Right ventricle myocardium inferior (tissue), 1 donor: ENCODE measurements at places on chromosomes 2 and 18. TPM values are rescaled to one million over a fixed set of nuclear protein-coding genes. Genes with fewer than 3 reads are reported as not detected.

Gene ASPRV1
- total RNA-seq, result 0.81 TPM

Gene GPD2
- total RNA-seq, result 18.7 TPM

Gene MC5R
- total RNA-seq, result not detected

Gene IL18RAP
- 0.30 TPM for total RNA-seq

Gene WDR75
- 16.5 TPM for total RNA-seq

Gene POTEJ
- total RNA-seq, result not detected

Gene SERPINB4
- not detected for total RNA-seq

Gene SERPINB11
- total RNA-seq, result not detected

Gene SLC9A2
- total RNA-seq, result 0.14 TPM

Gene RPIA
- 15.8 TPM for total RNA-seq

Gene FOXI3
- not detected for total RNA-seq

Gene IL37
- total RNA-seq, result not detected

Gene SERPINB3
- total RNA-seq, result not detected

Gene SFTPB
- 0.19 TPM for total RNA-seq

Gene ANKMY1
- 5.9 TPM for total RNA-seq

Gene LONRF2
- 14.9 TPM for total RNA-seq

Gene IL1RN
- 0.89 TPM for total RNA-seq

Gene SDC1
- total RNA-seq, result 0.68 TPM

Gene ABCA12
- not detected for total RNA-seq

Gene RAB27B
- 0.08 TPM for total RNA-seq

Gene PSMA8
- total RNA-seq, result 0.14 TPM

Gene INHBB
- 7.1 TPM for total RNA-seq

Gene AQP12A
- not detected for total RNA-seq

Gene RPRD1A
- total RNA-seq, result 45.5 TPM

Gene EIF2AK2
- total RNA-seq, result 20.7 TPM

Gene GPAT2
- total RNA-seq, result 6.1 TPM

Gene B3GNT7
- 9.1 TPM for total RNA-seq

Gene CEBPZOS
- total RNA-seq, result 65.0 TPM

Gene FLACC1
- total RNA-seq, result 6.5 TPM

Gene POTEC
- total RNA-seq, result not detected

Gene PFN4
- total RNA-seq, result 0.32 TPM

Gene MAP2
- 4.1 TPM for total RNA-seq

Gene PAIP2B
- 64.9 TPM for total RNA-seq

Gene DNER
- 3.3 TPM for total RNA-seq

Gene SP9
- total RNA-seq, result not detected

Gene ERFE
- total RNA-seq, result 0.51 TPM

Gene B4GALT6
- total RNA-seq, result 9.0 TPM

Gene CXCR1
- total RNA-seq, result 1.1 TPM

Gene SCN7A
- 35.4 TPM for total RNA-seq

Gene SP140L
- 6.1 TPM for total RNA-seq

Gene FBXO48
- 1.1 TPM for total RNA-seq

Gene FANCL
- 10.4 TPM for total RNA-seq

Gene SCN1A
- 0.38 TPM for total RNA-seq
